ENCODE measurements at places on chromosomes 3 and 15. TPM values are rescaled to one million over a fixed set of nuclear protein-coding genes. Genes with fewer than 3 reads are reported as not detected.

The GMNC gene
- total RNA-seq = under 0.01 TPM

The PODXL2 gene
- total RNA-seq = 4.3 TPM

The ACVR2B gene
- total RNA-seq = 4.0 TPM

The C15orf61 gene
- total RNA-seq = 6.3 TPM

The HIGD2B gene
- not detected for total RNA-seq

The TMEM266 gene
- total RNA-seq = 0.33 TPM

The TMCO5A gene
- total RNA-seq = not detected

The MINAR1 gene
- 0.24 TPM for total RNA-seq

The LOXL1 gene
- 2.3 TPM for total RNA-seq

GRCh38 chr15:67916565-67916964 is 76.7 kb upstream of the RNU6-1 start:
- DNase-seq = no peak

GRCh38 chr15:94844538-94845389 is 613.4 kb downstream of the MCTP2 start:
- DNase-seq = no peak

GRCh38 chr3:62876064-62876463 is 848 bp upstream of the CADPS start:
- peak; percentile 39 for DNase-seq

DNA sequence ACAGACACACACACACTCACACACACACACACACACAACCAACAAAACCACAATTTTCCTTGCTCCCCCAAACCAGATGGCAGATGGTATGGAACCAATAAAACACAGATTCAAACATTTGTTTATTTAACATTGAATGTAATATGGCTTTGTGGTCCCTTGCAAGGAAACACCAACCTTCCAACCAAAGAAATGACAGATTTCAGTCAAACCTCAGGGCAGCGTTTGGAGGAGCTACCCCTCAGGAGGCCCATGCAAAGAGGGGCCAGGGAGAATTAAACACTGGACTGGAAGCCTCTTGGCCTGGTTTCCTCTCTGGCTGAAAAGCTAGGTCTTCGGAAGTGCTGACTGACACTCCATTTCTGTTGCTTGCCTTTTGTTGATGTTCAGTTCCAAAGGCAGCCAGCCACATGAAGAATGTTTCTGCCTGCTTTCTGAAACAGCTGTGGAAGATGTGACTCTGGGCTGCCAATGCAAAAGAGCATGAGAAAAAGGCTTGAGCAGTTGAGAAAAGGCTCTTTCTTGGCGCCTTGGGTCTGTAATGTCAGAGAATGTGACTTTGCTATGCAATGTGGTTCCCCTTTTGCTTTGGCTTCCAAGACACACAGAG is 296.1 kb downstream of the RPLP1 start:
- DNase-seq = no peak

GRCh38 chr3:123745184-123745855 is 138.8 kb downstream of the MYLK start:
- DNase-seq = no peak

DNA sequence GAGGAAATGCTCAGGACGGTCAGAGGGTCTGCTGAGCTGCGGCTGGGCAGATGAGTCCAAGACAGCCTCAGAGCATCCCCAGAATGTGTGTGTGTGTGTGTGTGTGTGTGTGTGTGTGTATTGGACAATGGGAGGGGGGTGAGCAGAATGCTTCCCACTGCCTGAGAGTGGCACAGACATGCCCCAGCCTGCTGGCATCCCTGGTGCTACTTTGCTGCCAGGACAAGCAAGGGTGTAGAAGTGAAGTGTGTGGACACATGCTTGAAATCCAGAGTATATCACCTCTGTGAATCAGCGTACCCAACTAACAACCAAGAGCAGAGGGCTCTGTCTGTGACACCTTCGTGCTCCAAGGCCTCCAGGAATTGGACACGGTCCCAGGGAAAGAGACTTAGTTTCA is 76.3 kb downstream of the SLC9A9 start:
- peak; percentile 12 for DNase-seq

- no peak for DNase-seq
These were observed 55.9 kb downstream of the CGNL1 start for GRCh38 chr15:57432141-57432741.

DNA sequence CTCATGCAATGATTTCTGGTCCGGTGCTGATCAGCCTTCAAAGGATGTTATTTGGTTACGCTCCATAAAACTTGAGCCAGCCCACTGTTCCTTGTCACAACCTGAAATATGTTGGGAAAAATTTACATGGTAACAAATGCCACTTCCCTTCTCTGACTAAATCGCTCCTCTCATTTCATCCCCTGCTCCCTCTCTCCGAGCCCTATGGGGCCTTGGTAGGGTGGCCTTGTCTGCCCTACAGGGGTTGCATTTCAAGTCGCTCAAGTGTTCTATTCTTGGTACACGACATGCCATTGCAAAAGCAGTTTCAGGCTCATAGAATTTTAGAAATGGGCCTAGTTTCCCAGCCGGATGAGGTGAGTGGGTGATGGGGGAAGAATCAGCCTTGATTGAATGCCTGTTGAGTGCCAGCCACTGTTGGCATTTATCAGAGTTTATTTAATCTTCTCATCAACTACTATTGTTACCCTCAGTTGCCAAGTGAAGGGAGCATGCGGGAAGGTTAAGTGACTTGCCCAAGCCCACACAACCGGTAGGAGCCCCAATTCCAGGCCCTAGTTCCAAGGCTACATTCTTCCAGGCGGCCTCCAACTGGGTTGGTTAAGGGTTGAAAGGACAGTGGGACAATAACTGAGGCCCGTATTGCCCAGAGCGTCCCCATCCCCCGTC is 961 bp upstream of the ABHD2 start:
- no peak for DNase-seq

DNA sequence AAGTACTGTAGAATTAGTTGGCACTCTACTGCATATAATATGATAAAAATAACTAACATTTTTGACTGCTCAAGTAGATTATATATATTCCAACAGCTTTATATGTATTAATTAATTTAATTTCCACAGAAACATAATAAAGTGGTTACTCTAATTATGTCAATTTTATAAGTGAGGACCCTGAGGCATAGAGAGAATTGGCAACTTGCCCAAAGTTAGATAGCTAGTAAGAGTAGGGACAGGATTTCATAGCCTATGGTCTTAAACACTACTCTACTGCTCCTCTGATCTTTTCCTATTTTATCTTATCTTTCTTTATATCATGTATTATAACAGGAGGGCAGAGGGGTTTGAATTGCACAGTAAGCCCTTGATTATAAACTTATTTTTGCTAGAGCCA is 418.7 kb upstream of the SGO1 start:
- no peak for DNase-seq

GRCh38 chr3:58167431-58168351 is 43.1 kb downstream of the DNASE1L3 start:
- DNase-seq = no peak

GRCh38 chr3:27325419-27325818 is 43.8 kb downstream of the NEK10 start:
- DNase-seq = no peak

- no peak for DNase-seq
These were observed 216.3 kb upstream of the LRTM1 start for GRCh38 chr3:55144015-55144673.

- no peak for DNase-seq
These were observed 2.7 kb downstream of the GAP43 start for GRCh38 chr3:115626006-115626409.

GRCh38 chr3:195154793-195155535 is 116.0 kb downstream of the XXYLT1 start:
- peak; percentile 84 for DNase-seq

DNA sequence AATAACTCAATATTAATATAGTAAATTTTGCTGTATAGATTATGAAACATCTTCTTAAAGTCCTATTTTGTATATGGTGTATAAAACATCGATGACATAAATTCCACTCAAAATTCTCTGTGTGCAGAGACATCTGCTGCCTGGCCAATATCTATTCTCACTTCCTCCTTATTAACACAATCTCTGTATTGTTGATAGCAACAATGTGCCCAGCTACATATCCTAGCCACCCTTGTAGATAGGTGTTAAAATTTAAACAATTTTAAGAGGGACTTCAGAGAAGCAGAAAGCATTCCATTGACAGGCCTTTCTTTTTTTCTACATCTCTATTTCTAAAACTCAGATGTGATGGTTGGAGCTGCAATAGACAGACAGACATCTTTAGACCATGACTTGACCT is 72.3 kb downstream of the FGF12 start:
- no peak for DNase-seq

- DNase-seq = no peak
These were observed 14.8 kb upstream of the TOPBP1 start for GRCh38 chr3:133676336-133677118.

DNA sequence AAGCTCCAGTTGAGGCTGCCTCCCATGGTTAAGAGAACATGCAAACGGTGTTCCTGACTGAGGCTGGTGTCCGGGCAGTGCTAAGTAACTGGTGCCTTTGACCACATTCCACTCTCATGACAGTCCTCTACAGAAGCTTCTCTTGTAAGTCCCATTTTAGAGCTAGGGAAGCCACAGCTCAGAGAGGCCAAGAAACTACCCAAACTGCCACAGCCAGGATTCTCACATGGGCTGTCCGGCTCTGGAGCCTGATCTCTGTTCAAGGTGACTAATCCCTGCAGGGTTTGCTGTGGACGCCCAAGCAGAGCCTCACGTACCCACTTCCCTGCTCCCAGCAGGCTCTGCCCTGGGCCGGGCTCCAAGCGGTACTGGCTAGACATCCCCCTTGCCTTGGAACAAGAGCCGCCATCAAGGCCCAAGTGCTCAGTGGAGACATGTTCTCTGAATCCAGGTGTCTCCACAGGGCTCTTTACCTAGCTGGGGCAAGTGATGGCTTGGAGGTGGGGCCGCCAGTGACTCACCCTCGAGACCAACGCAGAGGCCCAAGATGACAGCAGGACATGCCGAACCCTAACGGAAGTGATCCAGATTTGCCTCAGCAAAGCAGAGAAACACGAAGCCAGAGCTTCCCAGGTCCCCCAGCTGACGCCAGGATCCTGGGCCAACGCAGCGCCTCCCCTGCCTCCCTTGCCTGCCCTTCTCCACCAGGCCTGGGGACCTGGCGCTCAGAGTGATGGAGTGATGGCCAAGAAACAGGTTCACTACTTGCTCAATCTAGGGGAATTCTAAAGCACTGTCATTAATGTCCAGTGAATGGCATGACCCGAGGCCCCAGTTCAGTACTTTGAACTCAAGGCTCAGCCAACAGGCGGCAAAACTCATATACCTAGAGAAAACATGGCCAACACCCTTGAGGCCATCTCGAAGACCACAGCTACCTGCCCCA is 24.4 kb downstream of the KLHL25 start:
- DNase-seq = no peak

DNA sequence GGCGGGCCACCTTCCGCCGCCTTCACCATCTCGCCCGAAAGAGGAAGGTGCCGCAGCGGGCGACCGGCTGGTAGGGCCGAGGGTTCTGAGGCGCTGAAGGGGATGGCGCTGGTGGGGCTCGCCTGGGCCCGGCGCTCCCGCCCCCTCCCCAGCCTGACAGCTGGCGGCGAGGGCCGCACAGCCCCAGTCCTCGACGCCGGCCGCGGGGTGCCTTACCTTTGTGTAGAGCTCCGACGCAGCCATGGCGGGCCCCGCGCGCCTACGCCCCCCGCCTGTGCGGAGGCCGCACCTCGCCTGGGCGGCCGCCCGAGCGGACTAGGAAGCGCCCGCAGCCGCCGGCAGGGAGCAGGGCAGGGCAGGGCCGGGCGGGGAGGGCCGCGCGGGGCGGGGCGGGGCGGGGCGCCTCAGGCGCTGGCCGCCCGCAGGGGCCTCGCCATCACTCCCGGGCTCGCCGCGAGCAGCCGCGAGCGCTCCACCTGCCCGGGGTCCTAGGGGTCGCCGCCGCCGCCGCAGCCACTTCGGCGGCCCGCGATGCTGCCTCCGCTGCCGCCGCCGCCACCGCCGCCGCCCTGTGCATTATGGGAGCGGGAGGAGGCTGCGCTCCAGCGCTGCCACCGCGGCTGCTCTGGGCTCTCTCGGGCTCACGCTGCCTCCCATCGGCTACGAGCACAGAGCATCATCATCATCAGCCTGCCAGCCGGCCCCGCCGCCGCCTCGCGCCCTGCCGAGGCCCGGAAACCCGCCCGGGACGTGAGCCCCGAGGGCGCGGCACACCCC is at the start of gene MYO5A:
TSS of gene MYO5A (minus strand) at position 317 of the 777 bp plus-strand sequence. CDS start at position 243, 74 bp downstream.
- DNase-seq = peak; percentile 76

GRCh38 chr3:151974067-151974466 is 100.6 kb downstream of the SUCNR1 start:
- peak; percentile 28 for DNase-seq

DNA sequence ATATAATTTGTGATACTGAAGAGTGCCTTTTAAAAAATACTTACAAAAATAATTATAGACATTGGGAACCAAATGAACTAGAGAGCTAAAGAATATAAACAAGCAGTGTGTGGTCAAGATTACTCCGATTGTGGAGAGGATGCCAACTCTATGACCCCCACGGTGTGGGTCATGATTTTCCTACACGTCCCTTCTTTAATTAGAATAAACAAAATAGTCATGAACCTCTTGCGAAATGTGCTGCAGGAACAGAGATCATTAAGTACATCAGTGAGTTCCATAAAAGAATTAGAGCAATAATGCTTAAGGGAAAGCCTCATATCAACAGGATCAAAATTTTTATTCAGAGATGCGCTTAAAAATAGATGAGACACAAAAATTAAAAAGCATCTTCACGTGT is 476.6 kb upstream of the ROBO1 start:
- DNase-seq = no peak

DNA sequence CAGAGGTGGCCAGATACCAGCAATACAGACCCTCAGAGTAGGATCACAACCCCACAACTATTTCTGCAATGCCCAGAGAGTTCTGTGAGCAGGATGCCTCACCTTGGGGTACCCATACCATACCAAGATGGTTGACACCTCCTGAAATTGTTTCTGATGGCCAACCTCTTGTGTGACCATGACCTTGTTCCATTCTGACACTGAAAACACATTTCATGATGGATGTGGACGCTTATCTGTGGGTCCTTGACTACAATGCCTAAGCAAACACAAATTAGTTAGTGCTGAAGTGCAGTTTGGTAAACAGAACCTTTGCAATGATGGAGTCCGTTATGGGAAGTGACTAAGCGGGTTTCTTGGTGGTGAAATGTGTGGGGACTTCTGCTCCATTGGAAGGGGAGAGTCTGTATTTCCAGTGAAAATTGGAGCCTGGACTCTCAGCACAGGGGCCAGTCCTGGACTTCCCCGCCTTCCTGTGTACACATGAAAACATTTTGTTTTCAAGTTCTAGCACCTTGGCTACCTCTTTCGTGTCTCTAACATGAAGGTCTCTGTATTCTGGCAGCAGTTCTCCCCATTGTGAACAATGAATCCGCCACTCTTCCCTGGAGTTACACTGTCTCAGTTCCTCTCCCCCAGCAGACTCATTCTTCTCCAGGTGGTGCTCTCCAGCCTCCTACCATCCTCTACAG is 106.2 kb downstream of the XXYLT1 start:
- DNase-seq = no peak

- peak; percentile 37 for DNase-seq
These were observed 89.1 kb upstream of the ALCAM start for GRCh38 chr3:105277656-105278055.

Measured in mammary epithelial cell (primary cell).